ENCODE measurements at places on chromosomes 13 and 19.

DNA sequence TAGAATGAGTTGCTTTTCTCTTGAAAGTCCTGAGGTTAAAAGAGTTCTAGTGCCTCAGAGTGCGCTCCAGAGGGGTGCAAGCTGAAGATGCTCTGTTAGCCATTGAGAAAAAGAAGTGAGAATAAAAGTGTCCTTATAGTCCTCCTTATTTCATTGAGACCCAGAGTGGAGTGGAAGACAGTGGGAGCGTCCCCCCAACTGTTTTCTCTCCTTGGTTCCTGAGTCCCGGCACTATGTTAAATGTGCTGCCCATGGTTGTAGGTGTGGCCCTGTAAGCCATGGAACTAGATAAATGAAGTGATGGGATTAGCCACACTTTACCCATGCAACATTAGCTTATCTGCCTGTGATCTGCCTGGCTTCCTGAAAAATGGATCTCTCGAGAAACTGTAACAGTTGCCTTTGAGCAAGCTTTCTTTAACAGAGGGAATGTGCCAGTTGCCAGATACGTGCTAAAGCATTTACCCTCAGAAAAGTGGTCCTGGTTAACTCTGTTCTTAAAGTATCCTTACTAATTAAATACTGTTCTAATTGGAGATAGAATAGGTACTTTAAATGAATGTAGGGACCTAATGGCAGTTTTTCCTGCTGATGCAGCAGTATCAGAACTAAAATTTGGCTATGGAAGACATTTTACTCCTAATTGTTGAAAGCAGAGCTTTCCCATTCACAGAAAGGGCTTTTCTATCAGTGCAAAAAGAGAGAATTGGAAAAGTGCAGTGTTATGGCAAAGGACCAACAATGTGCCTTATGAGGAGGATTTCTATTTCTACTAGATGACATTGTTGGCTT is 21.4 kb upstream of the PSG9 start:
- no peak for DNase-seq

GRCh38 chr19:55697698-55698097 is 22.7 kb downstream of the EPN1 start:
- peak; percentile 11 for DNase-seq

- peak; percentile 25 for DNase-seq
Observed at GRCh38 chr19:55694656-55695491, 19.8 kb downstream of the EPN1 start.

GRCh38 chr19:852136-853013 is at the start of gene ELANE:
ELANE (plus strand) TSS chr19:852303; CDS start chr19:852329, 26 bp downstream.
- DNase-seq, result no peak

- no peak for DNase-seq
Observed at GRCh38 chr13:114031631-114032030, 57.8 kb upstream of the C13orf46 start.

DNA sequence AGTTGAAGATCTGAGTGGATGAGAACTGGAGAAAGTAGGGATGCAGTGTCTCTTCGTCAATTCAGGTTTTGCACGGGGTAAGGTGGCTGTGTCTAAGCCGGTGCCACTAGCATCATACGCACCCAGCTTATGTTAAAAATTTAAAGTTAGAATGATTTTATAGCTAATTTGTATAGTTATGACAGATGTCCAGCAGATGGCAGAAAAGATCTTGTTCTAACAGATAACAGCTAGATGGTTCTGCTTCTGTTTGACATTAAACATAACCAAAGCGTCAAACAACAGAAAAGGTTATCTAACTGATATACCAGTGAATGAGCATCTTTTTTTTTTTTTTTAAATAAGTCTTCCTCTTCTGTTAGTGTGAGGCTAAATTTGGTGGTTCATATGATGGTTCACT is 18.8 kb upstream of the EDDM13 start:
- no peak for DNase-seq

DNA sequence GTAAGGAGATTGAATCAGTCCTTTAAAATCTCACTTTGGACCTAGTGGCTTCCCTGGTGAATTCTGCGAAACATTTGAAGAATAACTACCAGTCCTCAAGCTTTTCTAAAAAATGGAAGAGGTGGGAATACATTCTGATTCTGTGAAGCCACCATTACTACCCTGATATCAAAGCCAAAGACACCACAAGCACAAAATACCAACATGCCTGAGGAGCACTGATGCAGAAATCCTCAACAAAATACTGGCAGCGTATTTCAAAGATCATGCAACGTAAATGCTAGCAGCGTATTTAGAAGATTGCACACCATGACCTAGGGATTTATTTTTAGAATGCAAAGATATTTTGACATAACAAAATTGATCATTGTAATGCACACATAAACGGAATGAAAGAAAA is 14.4 kb downstream of the ATP4B start:
- DNase-seq, result no peak

- no peak for DNase-seq
Observed at GRCh38 chr19:39038098-39038497, 5.7 kb upstream of the FBXO27 start.

Data from activated naive CD8-positive, alpha-beta T cell treated with anti-CD3 and anti-CD28 coated beads, Interleukin-2, amount 10 ng/mL, durations not matched to agents 7 days and 5 days (primary cell).